Pancreas (tissue), 10 donors: ENCODE measurements at places on chromosomes 4 and X. TPM values are rescaled to one million over a fixed set of nuclear protein-coding genes. Genes with fewer than 3 reads are reported as not detected.

Gene MAGEE1
- total RNA-seq, result 1.6 TPM

Gene STOX2
- total RNA-seq, result 9.1 TPM

Gene MID2
- 9.9 TPM for total RNA-seq

Gene DDX53
- not detected for total RNA-seq

Gene RHOXF2B
- total RNA-seq, result not detected

Gene GPR34
- total RNA-seq, result 16.1 TPM

Gene ASMT
- total RNA-seq, result not detected

Gene CCDC110
- 20.8 TPM for total RNA-seq

Gene HDAC6
- 24.9 TPM for total RNA-seq

Gene HMX1
- not detected for total RNA-seq

Gene MCTS1
- 16.9 TPM for total RNA-seq

Gene TMPRSS11B
- not detected for total RNA-seq

Gene MAB21L2
- total RNA-seq, result not detected

Gene MSL3
- total RNA-seq, result 6.9 TPM

Gene ERCC6L
- 0.06 TPM for total RNA-seq

Gene TMEM144
- 7.5 TPM for total RNA-seq

Gene KIAA1210
- total RNA-seq, result not detected

Gene ARAP2
- 13.4 TPM for total RNA-seq

Gene SLITRK4
- total RNA-seq, result 0.73 TPM

Gene NUP62CL
- total RNA-seq, result 4.2 TPM

Gene ITM2A
- total RNA-seq, result 7.2 TPM

Gene FABP2
- total RNA-seq, result not detected

Gene ATP11C
- 3.7 TPM for total RNA-seq

Gene G3BP2
- total RNA-seq, result 51.0 TPM

Gene PSAPL1
- total RNA-seq, result not detected

Gene XKRX
- total RNA-seq, result not detected

Gene PDLIM3
- 7.0 TPM for total RNA-seq

Gene SRPK3
- 0.19 TPM for total RNA-seq

Gene PABPC1L2B
- total RNA-seq, result not detected

Gene OGT
- total RNA-seq, result 56.1 TPM

Gene GAGE1
- total RNA-seq, result not detected

Gene HSFX2
- 0.17 TPM for total RNA-seq

Gene ITIH6
- total RNA-seq, result not detected

Gene GAGE12F
- not detected for total RNA-seq

Gene XAGE2
- not detected for total RNA-seq

Gene F9
- not detected for total RNA-seq

Gene DRD5
- total RNA-seq, result not detected

Gene AREG
- 0.28 TPM for total RNA-seq

Gene PAGE1
- total RNA-seq, result not detected

Gene CYLC1
- total RNA-seq, result not detected

Gene TMEM164
- total RNA-seq, result 8.1 TPM

Gene DCAF12L2
- not detected for total RNA-seq

Gene CYSLTR1
- 0.19 TPM for total RNA-seq

Gene CCNQ
- 7.4 TPM for total RNA-seq

Gene OPHN1
- total RNA-seq, result 3.0 TPM

Gene TMPRSS11F
- total RNA-seq, result not detected

Gene FAM236B
- total RNA-seq, result not detected

Gene PABPC4L
- total RNA-seq, result 0.19 TPM

Gene MGST2
- 34.3 TPM for total RNA-seq

Gene COL25A1
- 0.24 TPM for total RNA-seq

Gene SYTL5
- 3.8 TPM for total RNA-seq

Gene IL15
- total RNA-seq, result 3.0 TPM

Gene FAM9C
- not detected for total RNA-seq

Gene TLL1
- 1.1 TPM for total RNA-seq

Gene DHRSX
- total RNA-seq, result 17.3 TPM

Gene NPY5R
- total RNA-seq, result 0.09 TPM

Gene APOOL
- total RNA-seq, result 11.7 TPM

Gene L1CAM
- 1.3 TPM for total RNA-seq

Gene PPP2R2C
- 0.84 TPM for total RNA-seq
